ENCODE measurements at places on chromosomes 16 and 17.

DNA sequence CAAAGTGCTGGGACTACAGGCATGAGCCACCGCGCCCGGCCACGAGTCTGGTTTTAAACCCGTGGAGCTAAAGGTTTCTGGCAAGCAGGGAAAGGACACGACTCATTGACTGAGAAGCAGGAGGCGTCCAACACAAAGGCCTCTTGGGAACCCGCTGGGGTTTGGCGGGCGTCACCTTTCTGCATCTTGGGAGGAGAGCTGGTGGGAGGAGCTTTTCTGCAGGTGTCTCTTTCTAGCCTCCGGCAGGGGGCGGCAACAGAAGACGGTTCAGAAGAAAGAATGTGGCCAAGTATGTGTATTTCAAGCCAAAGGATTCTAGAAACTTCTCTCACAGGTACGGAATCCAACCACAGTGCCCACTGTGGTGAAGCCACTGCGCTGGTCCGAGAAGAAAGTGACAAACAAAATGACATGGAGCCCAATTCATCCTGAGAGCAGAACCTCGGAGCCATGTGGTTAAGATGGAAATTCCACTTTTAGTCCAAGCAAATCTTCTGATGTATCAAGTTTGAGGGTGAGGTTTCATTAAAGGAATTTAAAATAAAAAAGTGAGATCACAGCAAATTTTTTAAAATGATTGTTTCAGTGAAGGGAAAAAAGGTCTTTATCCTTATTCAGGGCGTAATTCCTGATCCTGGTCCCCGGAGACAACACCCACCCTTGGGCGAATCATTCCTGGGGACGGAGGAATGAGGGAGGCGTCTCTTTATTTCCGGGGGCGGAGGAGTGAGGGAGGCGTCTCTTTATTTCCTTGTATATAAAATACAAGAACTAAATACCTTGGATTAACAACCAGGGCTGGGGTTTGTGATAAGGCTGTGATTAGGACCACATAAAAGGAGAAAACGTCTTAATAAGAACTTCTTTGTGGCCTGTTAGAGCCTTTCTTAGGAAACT, 97.6 kb downstream of the MRM3 start:
- peak; percentile 92 for DNase-seq

GRCh38 chr17:65783845-65784334, 222.4 kb upstream of the AXIN2 start:
- DNase-seq = peak; percentile 89

GRCh38 chr17:80883831-80884735, 107.6 kb upstream of the CHMP6 start:
- no peak for DNase-seq

GRCh38 chr17:31295489-31295871, 1.6 kb downstream of the OMG start:
- DNase-seq = no peak

GRCh38 chr17:72843591-72843990, 248.9 kb downstream of the SLC39A11 start:
- no peak for DNase-seq

Measured in M059J (cell line).